ENCODE measurements at places on chromosomes 7 and 10.

DNA sequence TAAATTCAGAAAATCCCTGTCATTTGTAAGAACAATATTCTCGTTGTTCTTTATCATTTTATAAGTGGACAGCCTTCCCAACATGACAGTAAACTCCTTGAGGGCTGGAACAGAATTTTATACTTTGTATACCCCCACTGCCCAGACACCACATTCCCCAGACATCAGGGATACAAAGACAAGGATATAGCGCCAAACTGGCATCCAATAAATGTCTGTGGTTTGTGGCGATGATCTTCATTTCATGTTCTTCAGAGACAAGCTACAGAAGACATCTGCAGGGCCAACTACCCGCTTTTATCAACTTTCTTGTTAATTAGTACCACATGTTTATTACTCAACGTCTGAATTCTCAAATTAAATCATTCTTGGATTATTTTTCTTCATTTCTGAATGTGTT, 155.9 kb downstream of the ATE1 start:
- DNase-seq: no peak

DNA sequence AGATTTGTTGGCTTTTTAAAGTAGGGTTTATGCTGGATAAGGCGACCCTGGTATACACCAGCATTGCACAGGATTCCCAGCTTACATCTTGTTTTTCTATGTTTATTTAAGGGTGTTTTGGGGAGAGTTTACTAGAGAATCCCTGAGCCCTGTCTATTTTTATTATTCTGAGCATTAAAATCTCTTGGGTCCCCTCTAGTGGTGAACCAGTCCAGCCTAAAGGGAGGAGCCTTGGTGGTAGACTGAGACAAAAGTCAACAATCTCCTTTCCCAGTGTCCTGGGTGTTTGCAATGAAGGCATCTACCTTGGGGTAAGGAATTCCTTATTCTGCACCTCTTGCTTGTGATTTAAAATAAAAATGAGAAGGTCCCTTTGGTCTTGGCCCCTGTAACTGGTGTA, 38.2 kb downstream of the ANTXRL start:
- DNase-seq: no peak

GRCh38 chr10:21247592-21247991, 277.9 kb downstream of the SKIDA1 start:
- no peak for DNase-seq

GRCh38 chr7:39016609-39017008, 38.9 kb downstream of the POU6F2 start:
- DNase-seq: no peak

DNA sequence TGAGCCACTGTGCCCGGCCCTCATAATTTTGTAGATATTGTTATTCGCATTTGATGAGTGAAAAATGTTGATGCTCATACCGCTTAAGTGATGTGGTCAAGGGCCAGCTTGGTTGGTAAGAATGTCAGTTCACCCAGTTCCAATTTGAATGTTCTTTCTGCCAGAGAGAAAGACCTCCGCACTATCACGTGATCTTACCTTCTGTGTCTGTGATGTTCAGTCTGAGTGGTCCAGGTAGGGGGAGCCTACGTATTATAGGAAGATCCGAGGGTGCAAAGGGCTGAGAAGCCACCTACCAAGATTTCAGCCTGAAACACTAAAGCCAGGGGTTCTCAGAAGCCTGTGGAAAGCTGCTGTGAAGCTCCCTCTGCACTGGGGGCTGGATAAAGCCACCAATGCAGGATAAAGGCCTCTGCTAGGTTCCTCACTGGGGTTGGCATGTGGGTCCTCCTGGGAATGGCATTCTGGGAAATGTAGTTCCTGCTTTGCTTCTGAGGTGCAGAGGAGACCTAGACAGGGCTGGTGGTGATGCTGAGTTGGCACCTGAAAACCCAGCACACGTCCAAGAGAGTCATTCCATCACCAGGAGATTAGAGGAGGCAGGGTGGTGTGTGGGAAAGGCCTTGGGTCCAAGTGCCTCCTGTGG, 64.7 kb upstream of the AOAH start:
- no peak for DNase-seq

DNA sequence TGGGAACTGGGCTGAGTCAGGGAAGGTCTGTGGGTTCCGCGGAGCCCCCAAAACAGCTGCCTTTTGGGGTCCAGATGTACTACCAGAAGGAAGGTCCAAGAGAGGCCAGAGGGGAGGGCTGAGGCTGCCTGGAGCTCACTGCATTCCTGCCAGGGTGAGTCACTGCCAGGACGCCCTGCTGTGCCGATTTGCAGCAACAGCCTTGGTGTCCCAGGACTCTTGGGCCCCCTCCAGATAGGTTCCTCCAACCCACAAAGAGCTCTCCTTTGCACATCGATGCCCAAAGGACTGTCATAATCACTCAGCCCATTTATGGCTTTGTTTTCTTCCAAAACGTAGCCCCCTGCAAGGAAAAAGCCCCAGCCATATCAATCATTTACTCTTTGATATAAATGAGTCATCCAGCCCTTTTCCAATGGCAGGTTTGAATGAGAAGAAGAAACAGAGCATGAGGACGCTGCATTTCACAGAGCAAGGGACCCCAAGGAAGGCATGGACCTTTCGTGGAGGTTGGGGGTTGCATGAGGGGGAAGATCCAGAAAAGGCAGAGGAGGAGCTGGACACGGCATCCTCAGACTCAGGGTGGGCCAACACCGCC, 32.2 kb upstream of the COL13A1 start:
- DNase-seq: no peak

- DNase-seq: no peak
Measured at GRCh38 chr7:84324136-84324630, 129.6 kb upstream of the SEMA3A start.

DNA sequence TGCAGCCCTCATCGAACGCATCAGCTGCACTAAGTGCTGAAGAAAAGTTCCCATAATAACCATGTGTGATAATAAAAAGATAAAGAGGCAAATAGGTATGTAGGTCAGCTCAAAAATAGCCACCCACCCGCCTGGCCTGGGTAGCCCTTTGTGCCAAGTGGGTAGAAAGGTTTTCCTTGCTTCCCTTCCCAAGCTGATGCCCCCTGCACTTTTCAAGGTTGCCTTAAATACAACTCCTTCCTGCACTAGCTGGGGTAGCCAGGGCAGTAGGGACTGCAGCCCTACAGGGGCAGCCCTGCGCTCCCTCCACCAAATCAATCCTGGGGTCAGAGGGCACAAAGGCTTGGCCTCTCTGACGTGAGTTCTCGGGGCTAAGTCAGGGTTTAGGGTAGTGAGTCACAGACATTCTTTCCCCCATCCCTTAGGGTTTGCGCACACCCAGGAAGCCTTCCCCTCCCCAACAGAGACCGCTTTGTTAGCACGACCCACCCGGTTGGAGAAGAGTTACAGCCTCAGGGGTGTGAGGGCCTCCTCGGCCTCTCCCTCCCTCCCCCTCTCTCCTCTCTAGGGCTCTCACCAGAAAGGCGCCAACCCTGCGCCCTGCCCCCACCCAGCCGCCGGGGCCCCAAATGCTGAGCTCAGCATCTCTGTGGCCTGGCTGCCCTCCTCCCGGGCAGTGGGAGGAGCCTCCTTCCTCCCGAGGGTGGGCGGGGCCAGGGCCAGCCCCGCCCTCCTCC, 13.3 kb upstream of the DDIT4 start:
- peak; percentile 79 for DNase-seq

- no peak for DNase-seq
Measured at GRCh38 chr7:27151931-27152815, at the start of gene HOXA3. HOXA3 (minus strand) TSS chr7:27152583; CDS start chr7:27110640, 41,943 bp downstream.

- DNase-seq: no peak
Measured at GRCh38 chr10:69861251-69862240, 59.8 kb downstream of the COL13A1 start.

DNA sequence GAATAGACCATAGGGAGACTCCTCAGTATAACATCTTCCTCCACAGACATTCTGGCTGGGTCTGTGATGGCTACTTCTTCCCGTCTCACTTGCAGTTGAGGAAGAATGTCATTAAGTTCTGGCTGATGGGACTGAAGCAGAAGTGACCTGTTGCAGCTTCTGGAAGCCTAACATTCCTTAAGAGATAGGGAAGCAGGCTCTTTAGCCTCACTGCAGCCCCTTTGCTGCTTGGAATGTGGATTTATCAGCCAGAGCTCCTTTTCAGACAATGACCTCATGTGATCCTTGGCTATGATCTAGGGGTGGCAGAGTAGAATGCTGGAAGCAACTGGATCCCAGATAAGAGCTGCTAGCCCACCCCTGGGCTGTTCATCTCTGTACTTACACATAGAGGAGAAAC, 142.5 kb downstream of the RNF216 start:
- DNase-seq: no peak

- no peak for DNase-seq
Measured at GRCh38 chr7:66306243-66306642, 101.1 kb downstream of the TPST1 start.

DNA sequence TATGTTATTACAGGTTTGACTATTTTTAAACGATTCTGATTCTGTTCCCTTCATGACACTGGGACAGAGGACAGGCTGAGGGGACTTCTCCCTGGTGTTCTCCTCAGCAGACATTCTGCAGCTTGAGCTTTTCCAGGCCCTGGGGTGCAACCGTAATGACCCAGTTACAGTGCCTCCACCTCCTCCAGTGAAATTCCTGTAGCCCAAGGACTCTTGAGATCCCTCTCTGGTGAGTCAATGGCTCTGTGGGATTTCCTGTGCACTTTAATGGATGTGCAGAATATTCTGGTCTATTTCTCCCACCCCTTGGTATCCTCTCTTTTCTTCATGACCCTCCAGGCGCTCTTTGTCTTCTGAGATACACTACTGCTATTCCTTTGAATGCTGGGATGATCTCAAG, 319.3 kb downstream of the INHBA start:
- no peak for DNase-seq

DNA sequence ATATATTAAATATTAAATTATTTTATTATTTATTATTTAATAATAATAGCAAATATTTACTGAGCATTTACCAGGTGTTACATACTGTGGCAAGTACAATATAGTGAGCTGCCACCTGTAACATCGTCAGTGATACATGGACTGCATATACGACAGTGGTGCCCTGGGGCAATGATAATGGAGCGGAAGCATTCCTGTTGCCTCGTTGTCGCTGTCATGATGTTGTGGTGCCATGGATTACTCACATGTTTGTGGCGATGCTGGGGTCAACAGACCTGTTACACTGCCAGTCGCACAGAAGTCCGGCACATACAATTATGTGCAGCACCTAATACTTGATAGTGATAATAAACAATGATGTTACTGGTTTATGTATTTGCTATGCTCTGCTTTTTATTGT, 20.6 kb downstream of the CAMK1D start:
- no peak for DNase-seq

- no peak for DNase-seq
Measured at GRCh38 chr10:98314532-98315284, 46.7 kb upstream of the LOXL4 start.

- peak; percentile 9 for DNase-seq
Measured at GRCh38 chr7:149787428-149788299, 14.3 kb upstream of the ZNF467 start.

DNA sequence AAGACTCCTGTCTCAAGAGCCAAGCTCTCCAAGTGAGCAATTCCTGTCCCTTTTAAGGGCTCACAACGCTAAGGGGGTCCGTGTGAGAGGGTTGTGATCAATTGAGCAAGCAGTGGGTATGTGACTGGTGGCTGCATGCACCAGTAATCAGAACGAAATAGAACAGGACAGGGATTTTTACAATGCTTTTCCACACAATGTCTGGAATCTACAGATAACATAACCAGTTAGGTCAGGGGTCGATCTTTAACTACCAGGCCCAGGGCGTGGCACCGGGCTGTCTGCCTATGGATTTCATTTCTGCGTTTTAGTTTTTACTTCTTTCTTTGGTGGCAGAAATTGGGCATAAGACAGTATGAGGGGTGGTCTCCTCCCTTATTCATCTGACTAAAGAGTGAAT, 54.9 kb upstream of the SP4 start:
- DNase-seq: no peak

GRCh38 chr10:74909670-74910069, 83.3 kb downstream of the KAT6B start:
- no peak for DNase-seq

DNA sequence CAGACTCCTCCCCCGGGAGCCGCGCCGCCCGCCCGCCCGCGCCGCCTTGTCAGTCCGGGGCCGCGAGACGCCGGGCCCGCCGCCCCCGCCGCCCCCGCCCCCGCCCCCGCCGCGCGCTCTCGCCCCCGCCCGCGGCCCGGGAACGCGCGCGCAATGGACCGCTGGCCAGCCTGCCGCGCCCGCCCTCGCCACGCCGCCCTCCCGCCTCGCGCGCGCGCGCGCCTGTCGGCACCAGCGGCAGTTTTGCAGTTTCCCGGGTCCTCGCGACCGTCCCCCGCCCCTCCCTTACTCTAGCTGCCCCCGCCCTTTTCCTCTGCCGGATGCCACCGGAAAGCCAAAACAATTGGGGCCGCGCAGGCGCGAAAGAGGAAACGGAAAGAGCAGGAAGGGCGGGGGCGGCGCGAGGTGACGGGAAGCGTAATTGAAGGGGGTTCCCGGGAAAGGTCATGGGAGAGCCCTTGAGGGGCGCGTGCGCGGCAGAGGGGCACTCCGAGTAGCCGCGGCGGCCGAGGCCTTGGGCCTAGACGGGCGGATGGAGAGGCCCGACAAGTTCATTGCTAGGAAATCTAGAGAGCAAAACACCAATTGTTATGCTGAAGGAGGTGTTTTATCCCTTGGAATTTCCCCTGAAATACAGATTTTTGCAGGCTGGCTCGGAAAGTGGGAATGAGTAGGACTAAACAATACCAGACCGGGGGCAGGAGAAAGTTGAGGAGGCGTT, 400 bp upstream of the KBTBD2 start:
- peak; percentile 97 for DNase-seq

GRCh38 chr7:104160375-104160774, 47.4 kb downstream of the ORC5 start:
- no peak for DNase-seq

GRCh38 chr7:154744256-154744860, 258.6 kb downstream of the PAXIP1 start:
- no peak for DNase-seq

- no peak for DNase-seq
Measured at GRCh38 chr7:153454306-153454705, 597.9 kb upstream of the DPP6 start.

DNA sequence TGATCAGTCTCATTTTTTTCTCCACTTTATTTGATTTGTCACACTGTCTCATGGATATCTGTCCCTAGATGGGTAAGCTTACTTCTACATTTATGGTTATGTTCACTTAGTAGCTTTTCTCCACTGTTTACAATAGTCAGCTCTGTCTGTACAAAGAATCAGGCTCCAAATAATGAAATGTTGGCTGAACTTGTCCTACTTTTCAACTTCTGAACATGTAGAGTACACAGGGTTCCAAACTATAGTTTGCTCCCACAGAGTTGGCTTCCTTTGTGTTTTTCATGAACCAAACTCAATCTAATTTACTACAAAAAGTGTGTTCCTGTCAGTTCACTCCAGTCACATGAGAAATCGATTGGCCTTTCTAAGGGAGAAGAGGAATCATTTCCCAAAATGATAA, 175.0 kb downstream of the CCDC71L start:
- no peak for DNase-seq

DNA sequence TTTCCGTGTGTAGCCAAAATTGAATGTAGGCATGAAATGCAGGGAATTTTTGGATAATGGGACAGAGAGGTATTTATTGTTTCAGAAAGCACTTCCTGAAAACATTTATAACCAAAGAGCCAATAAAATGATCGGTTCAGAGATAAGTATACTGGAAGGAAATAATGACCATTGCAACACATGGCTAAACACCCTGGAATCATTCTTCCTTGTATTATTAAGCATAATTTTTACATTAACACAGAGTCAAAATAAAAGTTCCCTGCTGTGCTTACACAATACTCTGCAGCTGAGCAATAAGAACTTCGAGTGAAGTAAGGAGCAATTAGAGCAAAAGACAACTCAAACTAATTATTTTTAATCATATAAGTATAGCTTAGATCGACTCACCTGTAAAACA, 648.3 kb downstream of the TNS3 start:
- DNase-seq: no peak

Data from T-cell (primary cell).